ENCODE measurements at places on chromosomes 4 and X. TPM values are rescaled to one million over a fixed set of nuclear protein-coding genes. Genes with fewer than 3 reads are reported as not detected.

DNA sequence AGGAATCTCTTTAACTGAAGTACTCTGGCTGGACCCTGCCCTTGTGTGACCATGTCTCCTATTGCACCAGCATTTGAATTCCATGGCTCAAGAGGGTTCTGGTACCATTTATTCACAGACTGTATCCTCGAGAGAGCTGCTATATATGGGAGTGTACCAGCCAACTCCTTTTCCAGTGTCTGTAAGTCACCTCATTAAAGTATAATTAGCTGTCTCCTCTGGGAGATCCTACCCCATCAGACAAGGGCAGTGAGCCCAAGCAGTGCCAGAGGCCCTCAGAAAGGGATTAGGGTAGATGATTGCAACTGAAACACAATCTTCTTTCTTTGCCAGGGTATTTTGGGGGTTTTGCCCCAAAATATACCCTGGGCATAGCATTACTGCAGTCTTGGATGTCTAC is 31.6 kb downstream of the GNL3L start:
- no peak for DNase-seq

DNA sequence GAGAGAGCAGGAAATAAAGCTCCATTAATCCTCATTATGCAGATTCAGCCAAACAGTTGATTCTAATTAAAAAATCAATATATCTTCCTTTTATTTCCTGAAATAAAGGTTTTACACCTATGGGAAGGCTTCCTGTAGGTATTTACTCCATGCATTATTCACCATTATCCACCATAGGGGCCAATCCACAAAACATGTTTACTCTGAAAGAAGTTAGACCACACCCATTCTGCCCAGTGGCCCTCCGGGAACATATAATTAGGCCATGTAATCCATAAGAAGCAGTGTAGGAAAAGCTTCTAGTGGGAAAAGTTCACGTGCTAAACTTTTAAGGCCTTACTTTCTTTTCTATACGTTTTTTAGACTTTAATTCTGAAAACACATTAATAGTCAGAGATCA is 57.7 kb downstream of the SAT1 start:
- DNase-seq = no peak

GRCh38 chr4:110197529-110198042 is 829 bp downstream of the ELOVL6 start:
- DNase-seq = peak; percentile 49

DNA sequence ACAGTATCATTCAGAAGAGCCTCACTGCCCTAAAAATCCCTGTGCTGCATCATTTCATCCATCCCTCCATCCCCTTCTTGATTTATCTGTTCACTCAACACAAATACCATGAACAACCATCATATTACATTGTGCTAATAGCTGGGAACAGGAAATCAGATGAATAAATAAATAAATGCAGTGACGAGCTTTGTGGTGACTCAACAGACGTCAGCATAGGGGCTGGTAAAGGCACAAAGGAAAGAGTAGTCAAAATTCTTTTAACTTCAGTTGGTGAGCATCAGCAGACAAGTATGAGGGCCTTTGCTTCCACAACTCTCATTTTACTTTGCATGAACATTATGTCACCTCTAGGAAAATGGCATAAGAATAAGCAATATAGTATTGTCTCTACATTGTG is 65.5 kb downstream of the EDNRA start:
- peak; percentile 89 for DNase-seq

DNA sequence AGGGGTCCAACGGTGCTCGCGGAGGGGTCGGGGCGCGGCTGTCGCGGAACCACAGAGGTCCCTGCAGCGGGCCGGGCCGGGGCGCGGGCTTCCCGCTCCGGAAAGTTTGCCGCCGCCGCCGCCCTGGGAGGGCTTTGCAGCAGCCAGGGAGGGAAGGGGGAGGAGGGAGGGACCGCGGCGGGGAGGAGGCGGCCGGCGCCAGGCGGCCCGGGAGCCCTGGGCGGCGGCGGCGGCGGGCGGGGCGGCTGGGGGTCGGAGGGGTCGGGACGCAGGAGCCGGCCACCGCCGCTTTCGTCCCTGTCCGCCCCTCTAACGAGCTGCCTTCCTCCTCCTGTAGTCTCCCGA is 375 bp downstream of the FGFR3 start:
- no peak for DNase-seq

- no peak for DNase-seq
Observed at GRCh38 chr4:138458751-138459150, 216.6 kb upstream of the SLC7A11 start.

GRCh38 chr4:4524364-4524763 is 17.5 kb downstream of the STX18 start:
- DNase-seq = no peak

Gene L1CAM
- 0.36 TPM for total RNA-seq

GRCh38 chr4:106738121-106738520 is 298.0 kb downstream of the DKK2 start:
- DNase-seq = no peak

GRCh38 chrX:119186763-119187162 is 49.3 kb upstream of the PGRMC1 start:
- DNase-seq = no peak

DNA sequence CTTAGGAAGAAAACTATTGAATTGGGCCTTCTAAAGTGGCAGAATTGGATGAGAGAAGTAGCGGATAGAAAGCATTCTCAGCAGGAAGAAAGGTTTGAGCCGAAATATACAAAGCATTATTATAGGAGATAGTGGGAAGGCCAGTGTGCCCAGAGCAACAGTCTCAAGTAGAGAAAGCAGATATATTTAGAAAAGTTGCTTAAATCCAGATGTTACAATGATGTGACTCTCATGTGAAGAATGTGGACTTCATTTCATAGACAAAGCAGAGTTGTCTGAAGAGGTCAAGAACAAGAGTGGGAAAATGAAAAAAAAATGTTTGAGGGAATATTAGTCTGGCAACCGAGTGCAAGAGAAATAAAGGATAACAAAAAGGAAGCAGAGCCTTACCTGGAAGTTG is 66.9 kb downstream of the SYNPO2 start:
- DNase-seq = peak; percentile 90

- DNase-seq = no peak
Observed at GRCh38 chr4:17997129-17997528, 24.4 kb downstream of the LCORL start.

DNA sequence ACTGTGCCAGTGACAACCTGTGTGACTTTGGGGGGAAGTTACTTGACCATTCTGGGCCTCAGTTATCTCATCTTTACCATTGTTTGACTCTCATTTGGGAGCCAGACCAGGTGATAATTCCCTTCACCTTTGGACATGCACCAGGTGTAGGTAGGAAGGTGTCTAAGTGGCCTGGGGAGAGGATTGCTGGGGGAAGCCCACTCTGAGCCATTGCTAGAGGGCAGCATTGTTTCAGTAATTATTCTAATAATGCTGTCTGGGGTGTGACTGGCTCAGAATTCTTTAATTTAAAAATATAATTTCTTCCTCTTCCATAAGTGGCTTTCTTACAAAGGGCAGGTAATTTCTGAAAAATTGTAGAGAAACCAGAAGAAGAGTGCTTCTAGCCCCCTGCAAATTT is 104.3 kb downstream of the RTL9 start:
- peak; percentile 9 for DNase-seq

DNA sequence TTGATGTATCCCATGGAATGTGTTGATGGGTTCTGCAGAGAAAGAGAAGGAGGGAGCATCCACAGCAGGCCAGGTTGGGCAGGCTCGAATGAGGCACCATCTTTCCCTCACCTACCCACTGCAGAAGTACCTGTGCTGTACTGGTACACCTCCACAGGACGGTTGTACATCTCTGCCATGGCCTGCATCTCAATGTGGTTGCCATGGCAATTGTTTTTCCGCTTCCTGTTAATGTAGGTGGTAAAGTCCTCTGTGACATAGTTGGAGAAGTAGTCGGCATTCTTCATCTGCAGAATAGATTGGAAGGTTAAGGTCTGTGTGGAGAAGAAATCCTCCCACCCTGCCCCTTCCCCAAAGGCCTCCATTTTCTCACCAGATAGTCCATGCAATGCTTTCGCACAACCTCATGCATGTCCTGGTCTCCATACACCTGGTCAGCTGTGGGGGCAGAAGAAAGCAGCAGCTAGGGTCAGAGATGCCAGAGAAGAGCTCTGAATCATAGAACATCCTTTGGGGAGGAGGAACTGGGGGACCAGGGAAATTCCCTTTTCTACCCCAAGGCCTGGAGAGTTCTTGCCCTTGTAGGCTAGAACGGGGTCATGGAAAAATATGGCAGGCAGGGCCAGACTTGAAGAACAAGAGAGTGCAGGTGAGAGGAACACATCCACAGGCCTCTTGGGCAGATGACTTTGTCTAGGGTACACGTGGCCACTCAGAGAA is 15.9 kb upstream of the PIM2 start:
- no peak for DNase-seq

GRCh38 chr4:3030566-3031356 is 43.6 kb downstream of the HTT-AS start:
- DNase-seq = no peak

DNA sequence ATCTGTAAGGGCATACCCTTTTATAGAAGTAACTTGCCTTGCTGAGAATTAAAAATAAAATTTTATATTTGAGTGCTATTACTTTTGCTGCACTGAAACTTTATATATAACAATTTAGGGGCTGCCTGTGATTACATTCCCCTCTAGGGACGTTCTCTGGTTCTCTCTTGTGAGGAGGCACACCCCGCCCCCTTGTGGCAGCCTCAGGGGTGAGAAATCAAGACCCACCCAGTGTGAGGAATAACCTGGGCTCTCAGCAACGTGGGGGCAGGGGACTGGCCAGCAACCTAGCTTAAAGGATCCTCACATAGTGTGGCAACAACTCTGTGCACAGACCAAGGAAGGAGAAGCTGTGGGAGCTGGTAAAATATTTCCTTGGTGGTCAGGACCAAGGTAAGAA is 43.7 kb downstream of the MAGEA9 start:
- DNase-seq = peak; percentile 9

DNA sequence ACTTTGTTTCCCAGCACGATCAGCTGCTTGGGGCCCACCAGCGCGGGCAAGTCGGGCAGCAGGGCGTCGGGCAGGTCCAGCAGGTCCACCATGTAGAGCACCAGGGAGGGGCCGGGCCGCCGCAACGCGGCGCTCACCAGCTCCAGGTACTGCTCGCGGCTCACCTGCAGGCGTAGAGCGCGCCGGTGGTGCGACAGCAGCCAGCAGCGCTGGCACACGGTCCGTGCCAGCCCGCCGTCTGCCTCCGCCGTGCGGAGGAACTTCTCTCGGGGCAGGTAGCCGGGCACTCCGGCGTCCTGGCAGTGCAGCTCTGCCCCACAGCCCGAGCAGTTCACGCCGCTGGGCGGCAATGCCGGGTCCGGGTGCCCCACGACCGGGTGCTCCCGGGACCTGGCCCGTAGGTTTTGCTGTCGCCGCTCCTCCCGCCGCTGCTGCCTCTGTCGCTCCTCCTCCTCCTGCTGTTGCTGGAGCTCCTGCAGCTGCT is 527 bp downstream of the NOA1 start:
- no peak for DNase-seq

DNA sequence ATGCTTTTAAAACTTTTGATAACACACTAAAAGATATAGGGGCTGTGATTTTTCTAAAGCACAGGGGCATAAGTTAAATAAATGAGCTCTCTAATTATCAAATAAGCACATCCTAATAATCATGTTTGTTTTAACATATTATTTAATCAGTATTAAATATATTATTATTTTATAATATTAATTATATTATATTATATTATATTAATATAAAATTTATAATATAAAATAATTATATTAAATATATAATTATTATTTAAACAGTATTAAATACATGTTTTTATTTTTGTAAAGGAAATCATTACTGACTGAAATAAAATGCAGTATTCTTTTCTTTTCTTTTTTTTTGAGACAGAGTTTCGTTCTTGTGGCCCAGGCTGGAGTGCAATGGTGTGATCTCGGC is 136.5 kb downstream of the IL15 start:
- DNase-seq = no peak

DNA sequence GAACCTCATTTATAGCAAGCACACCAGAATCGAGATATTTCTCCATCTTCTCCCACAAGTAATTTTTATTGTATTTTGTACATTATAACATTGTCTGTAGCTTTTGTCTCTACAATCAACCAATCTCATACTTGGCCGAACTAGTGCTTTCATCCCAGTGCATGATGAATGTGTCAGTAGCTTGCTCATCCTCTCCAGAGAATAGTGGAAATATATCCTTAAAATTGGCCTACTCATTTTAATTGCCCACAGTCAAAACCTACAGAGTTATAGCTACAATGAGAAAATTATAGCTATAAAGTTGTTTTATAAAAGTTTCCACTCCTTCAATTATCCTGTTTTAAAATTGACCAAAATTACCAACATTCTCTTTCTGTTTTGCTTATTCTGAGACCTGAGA is 103.8 kb downstream of the MAPK10 start:
- no peak for DNase-seq

Gene SPANXN3
- not detected for total RNA-seq

Gene CPE
- 116 TPM for total RNA-seq

- DNase-seq = no peak
Observed at GRCh38 chr4:76270244-76271175, 19.0 kb downstream of the FAM47E start.

- no peak for DNase-seq
Observed at GRCh38 chr4:6852582-6852981, 57.0 kb upstream of the TBC1D14 start.

- DNase-seq = no peak
Observed at GRCh38 chr4:88497859-88498409, 25.6 kb downstream of the PYURF start.

DNA sequence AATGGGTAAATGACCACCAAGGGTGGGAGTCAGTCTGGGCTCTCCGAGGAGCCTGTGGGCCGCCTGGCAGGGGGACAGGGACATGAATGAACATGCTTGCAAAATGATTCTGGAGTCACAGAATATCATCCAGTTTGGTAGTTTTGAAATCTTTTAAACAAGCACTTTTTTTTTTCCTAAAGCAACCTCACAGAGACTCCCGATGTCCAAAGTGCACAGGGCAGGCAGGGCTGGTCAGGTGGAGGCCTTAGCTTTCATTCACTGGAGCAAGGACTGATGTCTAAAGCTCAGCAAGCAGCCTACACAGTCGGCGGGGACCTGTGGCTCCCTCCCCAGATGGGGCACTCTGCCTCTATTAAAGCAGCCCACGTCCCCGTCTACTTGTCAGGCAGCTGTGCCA is 402.9 kb downstream of the PPP1R2C start:
- no peak for DNase-seq

DNA sequence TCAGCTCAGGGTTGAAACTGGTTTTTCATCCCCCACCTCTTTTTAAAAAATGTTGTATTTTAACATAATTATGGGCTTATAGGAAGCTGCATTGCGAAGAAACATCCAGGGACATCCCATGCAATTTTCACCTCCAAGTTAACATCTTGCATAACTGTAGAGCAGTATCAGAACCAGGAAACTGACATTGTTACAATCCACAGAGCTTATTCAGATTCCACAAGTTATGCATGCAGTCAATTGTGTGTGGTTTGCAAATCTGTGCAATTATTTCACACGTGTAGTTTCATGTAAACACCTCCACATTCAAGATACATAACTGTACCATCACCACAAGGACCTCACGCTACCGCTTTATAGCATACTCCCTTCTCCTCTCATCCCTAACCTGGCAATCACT is 97.5 kb upstream of the GATB start:
- peak; percentile 12 for DNase-seq

- peak; percentile 1 for DNase-seq
Observed at GRCh38 chrX:122777766-122778165, 406.3 kb upstream of the GRIA3 start.

Gene CXCR3
- total RNA-seq = not detected

GRCh38 chr4:123409334-123409733 is 12.7 kb downstream of the SPRY1 start:
- DNase-seq = peak; percentile 54

- no peak for DNase-seq
Observed at GRCh38 chrX:2371026-2371711, 129.6 kb downstream of the DHRSX start.

Gene STPG2
- total RNA-seq = 0.18 TPM
